ENCODE measurements at places on chromosomes 11 and 22.

GRCh38 chr11:65611758-65612603 lies 2.0 kb downstream of the MAP3K11 start:
- DNase-seq, result no peak

- no peak for DNase-seq
Measured at GRCh38 chr11:46429717-46430116, 38.1 kb upstream of the CHRM4 start.

DNA sequence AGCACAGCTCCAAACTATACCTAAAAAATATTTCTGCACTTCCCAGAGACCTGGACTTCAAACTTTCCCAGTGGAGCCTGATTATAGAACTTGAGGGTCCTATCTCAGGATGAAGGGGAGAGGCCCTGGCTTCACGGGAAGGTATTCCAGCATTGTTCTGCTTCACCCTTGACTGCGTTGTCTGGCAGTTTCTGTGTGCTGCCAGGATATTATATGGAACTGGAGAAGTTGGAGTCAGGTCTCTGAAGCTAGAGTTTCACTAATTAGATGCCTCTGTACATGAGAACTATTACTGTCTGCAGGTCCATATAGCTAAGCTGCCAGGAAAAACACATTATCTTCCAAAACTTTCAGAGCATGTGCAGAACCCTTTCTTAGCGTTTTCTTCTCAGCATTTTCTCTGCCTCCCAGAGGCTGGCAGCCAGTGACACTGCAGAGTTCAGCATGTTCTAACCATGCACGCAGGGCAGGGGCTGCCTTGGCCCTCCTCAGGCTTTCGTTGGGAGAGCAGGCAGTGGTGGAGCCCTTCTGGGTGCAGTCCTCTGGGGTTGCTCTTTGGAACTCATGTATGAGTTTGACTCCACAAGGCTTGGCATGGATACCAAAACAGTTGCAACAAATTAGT lies 99.3 kb downstream of the CWC15 start:
- peak; percentile 30 for DNase-seq

DNA sequence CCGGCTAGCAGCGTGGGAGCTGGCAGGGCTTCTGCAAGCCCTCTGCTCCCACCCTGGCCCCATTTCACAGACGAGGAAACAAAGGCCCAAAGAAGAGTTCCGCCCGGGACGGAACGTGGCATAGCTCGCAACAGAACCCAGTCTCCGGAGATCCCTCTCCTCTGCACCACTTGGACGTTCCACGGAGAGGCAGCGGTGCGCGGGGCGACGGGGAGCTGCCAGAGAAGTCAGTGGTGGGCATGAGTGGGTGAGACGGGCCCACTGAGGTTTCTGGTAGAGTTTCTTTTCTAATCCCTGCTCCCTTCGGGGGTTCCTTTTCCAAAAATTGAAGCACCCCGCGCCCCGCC lies 554 bp upstream of the NECTIN1 start:
- no peak for DNase-seq

DNA sequence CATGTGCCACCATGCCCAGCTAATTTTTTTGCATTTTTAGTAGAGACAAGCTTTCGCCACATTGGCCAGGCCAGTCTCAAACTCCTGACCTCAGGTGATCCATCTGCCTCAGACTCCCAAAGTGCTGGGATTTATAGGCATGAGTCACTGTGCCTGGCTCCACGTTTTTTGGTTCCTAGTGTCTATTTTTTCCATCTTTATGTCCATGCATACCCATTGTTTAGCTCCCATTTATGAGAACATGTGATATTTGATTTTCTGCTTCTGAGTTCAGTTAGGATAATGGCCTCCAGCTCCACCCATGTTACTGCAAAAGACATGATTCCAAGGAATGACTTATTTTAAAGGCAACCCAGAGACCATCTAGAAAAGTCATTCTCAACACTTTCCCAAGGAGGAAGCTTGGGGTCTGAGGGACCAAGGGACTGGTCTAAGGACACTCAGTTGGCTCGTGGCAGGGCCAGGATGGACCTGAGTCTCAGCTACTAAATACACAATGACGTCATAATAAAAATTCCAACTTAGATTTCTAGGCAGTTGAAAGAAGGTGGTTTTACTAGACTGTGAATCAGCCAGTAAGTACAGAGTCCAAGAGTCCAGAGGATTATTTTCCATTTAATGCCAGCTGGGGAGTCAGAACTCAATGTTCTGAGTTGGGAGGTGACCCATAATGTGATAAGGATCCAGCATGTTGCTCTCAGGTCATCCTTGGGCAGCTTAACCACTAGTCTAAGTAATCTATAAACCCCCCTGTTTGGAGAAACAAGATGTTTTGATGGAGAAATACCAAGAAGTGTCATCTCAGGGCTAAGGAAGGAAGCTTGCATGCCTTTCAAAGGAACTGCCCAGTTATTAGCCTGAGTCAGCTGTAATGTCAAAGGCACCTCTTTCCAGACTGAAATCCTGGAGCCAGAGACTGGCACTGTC lies 39.4 kb downstream of the ABTB2 start:
- DNase-seq, result no peak

DNA sequence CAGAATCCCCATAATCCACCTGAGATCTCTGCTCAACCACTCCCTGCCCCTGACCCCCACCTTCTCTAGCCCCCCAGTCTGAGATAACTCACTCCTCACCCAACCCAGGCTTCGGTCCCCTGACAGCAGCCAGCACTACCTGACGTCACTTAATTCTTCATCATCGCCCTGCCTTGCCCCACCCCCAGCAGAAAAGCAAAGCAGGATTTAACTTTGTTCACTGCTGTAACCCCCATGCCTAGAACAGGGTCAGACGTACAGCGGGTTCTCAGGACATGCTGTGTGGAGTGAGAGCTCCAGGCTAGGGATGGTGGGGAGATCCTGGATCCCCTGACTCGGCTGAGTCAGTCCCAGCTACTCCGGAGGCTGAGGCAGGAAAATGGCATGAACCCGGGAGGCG lies 45.8 kb downstream of the ELFN2 start:
- DNase-seq, result no peak

DNA sequence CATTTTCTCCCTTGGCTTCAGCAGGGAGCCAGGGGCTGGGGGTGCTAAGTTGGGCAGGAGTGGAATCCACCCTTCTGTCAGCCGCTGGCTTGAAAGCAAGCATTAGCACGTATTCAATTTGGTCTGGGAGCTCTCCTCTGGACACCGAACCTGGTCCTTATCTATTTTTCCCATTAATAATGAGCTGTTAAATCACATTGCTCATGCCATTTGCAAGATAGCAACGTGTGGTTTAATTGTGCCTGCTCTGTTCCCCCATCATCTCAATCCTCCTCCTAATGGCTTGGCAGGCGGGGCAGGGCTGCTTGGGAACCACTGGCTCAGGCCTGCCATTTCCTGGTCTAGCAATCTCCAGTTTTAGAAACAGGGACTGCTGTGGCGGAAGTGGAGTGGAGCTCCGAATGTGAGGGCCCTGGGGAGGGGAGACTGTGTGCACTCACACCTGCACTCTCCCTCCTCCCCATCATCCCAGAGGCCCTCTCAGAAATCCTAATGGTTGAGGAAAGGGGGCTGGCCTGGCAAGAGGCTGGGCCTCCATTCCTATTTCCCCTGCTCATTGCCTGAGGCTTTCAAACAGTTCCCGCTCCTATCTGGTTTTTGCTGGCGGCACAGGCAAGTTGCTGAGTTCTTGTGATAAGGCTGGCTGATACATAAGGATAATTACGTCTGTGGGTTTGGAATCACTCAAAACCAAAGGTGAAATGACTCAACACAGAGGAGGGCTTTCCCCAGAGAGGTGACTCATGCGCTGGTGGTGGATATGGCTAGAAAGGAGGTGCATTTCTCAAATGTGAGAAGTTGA lies 201.2 kb upstream of the E2F8 start:
- DNase-seq, result peak; percentile 53

DNA sequence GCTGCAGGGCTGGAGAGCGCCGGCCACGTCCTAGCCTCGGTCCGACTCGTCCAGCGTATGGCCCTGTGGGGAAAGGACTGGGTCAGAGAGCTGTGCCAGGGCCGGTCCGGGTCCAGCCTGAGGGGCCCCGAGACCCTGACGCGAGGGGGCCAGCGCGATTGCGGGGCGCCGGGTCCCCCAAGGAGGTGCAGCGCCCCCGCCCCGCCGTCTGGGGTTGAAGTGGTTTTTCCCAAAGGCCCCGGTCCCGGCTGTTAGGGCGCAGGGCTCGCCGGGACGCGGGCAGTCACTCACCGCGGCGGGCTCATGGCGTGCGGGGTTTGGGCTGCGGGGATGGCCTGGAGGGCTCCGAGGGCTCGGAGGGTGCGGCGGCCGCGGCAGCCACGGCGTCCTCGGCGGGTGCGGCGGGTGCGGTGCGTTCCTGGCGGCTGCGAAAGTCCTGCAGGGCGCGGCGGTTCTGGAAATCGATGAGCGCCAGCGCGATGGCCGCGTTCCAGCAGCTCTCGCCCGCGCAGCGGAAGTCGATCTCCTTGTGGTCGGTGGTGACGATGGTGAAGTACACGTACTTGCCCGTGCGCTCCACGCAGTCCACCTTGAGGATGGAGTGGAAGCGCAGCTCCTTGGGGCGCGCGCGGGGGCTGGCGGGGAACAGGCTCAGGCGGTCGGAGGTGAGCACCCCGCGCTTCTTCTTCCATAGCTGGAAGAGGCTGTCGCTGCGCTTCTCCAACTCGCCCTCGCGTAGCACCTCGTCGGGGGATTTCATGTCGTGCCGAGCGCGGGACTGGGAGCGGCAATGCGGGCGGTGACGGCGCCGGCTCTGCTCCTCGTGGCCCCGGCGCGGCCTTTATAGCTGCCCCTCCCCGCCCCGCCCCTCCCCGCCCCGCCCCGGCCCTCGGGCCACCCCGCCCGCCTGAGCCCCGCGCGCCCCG lies at the start of gene PHLDA2:
PHLDA2 (minus strand) TSS at position 816 of the 926 bp plus-strand sequence; CDS start at position 760, 56 bp downstream.
- peak; percentile 30 for DNase-seq

- no peak for DNase-seq
Measured at GRCh38 chr11:130227373-130227772, 67.8 kb downstream of the ST14 start.

GRCh38 chr22:44627521-44628139 lies 74.4 kb upstream of the PRR5 start:
- no peak for DNase-seq

GRCh38 chr11:117384045-117384444 lies 56.4 kb downstream of the CEP164 start:
- peak; percentile 43 for DNase-seq

DNA sequence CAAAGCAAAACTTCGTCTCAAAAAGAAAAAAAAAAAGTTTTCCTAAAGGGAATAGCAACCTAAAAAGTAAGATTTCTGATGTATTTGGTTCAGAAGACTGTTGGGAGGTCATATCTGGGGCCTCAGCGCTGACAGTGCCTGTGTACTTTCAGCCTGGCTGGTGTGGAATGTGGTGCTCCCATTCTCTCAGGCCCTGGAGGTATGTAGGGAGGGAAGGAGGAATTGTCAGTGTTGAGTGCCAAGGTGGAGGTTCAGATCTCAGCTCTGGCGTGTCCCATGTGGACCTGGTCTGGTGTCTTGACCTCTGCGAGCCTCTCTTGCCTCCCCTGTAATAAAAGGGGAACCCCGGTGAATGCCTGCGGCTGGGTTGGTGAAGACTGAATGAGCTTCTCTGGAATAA lies 22.4 kb downstream of the PRR5 start:
- DNase-seq, result no peak

GRCh38 chr11:20260307-20260706 lies 100.0 kb upstream of the DBX1 start:
- DNase-seq, result no peak

GRCh38 chr11:15635521-15635920 lies 520.8 kb downstream of the INSC start:
- no peak for DNase-seq

- DNase-seq, result no peak
Measured at GRCh38 chr22:17960695-17961445, 63.5 kb downstream of the MICAL3 start.

DNA sequence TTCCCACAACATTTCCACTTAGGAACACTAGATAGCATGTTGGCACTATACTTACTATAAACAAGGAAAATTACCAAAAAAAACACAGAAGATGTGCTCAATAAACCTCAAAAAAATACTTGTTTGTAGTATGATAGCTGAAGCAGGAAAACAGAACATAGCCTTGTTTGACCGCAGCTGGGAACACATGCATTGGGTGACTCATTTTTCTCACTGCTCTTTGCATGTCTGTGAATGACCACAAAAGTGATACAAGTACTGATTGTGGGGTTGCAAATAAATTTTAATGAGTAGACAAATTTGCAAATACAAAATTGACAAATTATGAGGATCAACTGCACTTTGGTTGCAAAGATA lies 22.8 kb upstream of the GUCY1A2 start:
- DNase-seq, result no peak

DNA sequence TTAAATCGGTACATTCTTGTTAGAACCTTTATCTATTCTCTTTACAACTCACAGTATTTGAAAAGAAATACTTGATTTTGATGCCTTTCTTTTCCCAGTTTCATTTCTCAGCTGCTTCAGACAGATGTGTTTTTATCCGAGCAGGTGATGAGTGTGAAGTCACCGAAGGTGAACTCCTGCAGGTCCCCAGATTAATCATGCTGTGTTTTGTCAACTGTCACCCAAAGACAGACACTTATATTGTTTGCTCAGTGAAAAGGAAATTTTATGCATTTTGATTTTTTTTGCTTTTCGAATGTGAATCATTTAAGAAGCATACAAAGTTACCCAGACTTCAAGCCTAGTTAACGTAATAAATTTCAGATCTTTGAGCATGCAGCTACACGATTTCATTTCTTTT lies 7.8 kb upstream of the TMPRSS13 start:
- DNase-seq, result no peak

DNA sequence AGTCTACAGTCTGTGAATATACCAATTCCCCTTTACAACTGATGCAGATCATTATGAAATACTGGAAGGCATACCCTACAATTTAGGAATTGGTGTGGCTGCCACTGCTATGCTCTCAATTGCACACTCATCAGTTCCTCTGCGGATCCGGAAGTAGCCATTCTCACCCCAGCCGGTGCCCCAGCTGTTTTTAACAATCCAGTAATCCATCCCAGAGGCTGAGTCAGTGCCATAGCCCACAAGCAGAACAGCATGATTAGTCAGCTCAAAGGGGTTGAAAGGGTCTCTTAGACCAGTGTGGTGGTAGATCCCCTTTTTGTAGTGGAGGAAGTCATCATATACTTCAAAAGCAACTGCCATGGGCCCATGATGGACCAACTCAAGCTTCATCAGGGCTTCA lies 43.6 kb downstream of the CTSC start:
- no peak for DNase-seq

GRCh38 chr11:62554387-62555167 lies 8.0 kb upstream of the AHNAK start:
- DNase-seq, result no peak

- no peak for DNase-seq
Measured at GRCh38 chr11:103936059-103936458, 100.4 kb upstream of the DDI1 start.

GRCh38 chr11:15095736-15096228 lies 18.9 kb upstream of the INSC start:
- DNase-seq, result no peak

- DNase-seq, result no peak
Measured at GRCh38 chr11:57497303-57498247, 17.9 kb downstream of the SLC43A1 start.
